NCI-H1930 (cell line): ENCODE measurements at places on chromosomes 7 and 10.

DNA sequence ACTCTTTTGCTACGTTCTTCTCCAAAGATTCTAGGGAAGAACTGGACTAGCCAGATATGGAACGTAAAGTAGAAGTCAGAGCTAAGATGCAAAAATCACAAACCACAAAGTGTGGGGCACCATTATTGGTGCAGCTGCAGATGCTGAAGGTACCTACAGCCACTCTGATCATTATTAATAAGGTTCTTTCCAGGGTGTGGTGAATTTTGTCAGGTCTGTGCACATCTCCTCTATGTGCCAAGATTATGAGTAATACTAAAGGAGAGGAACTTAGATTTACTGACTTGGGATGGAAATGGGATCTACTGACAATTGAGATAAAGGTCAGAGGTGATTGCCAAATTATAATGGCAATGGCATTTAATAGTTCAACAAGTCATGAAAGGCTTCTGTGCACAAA lies 148.2 kb downstream of the RAPGEF5 start:
- DNase-seq: no peak

- DNase-seq: no peak
These were observed 47.4 kb downstream of the NRAP start for GRCh38 chr10:113616244-113617074.

DNA sequence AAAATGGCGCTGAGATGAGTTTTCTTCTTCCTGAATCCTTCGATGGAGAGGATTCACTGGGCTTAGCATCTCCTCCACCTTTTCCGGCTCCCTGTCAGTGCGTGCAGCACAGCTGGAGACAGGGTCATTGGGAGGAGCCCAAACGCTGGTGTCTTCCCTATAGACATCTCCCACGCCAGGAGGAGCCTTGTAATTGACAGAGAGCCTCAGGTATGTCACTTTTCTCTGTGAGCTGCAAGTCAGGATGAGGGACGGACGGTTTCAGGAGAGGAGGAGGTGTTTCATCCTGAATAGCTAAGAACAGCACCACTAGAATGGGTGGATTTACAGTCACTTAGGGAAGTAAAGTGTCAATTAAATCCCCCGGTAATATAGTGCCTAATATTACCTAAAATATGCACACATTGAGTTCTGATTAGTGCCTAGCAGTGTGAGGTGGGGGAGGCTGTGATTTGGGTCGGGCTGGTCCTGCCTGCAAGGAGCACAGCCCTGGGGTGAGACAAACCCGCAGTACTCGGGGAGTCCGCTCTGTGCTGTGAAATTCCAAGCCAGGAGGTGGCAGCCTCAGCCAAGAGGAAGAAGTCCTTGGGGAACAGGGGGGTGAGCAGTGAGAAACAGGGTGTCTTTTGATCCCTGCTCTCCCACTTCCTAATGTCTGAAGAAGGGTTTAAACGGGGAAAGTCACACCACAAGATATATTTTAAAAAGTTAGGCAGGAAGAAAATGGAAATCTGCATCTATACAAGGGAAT lies 28.2 kb downstream of the IL15RA start:
- DNase-seq: no peak

DNA sequence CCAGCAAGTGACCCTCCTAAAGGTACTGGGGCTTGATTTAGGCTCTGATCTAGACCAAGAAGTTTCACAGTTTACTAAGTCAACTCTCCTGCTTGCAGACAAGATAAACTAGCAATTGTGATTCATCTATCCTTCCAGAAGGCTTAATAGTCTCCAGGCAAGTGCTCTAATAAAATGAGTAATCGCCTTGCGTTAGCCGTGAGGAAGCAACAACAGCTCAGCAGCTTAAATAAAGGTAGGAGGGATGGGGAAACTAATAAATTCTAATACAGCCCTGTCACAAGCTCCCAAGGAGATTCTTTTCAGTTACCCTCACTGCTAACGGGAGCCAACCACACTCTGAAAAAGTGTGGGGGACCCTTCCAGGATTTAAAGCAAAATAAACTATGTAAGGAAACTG lies 48.4 kb downstream of the FRMD4A start:
- no peak for DNase-seq
